Stimulated activated memory B cell treated with anti-CD40 and anti-IgM and Interleukin-4, amounts not matched to agents 10 μg/mL and 1 μg/mL and 100 μg/mL, for 72 hours (primary cell): ENCODE measurements at places on chromosomes 1 and 21.

GRCh38 chr1:240824238-240824637 is 212.3 kb upstream of the GREM2 start:
- no peaks in the 10 kb centered on the region for H3K36me3 ChIP-seq
- no peaks in the 10 kb centered on the region for H3K27me3 ChIP-seq
- no peaks in the 10 kb centered on the region for H3K4me1 ChIP-seq
- H3K4me3 ChIP-seq = no peak overlapping the region
- ATAC-seq = no peak
- no peak overlapping the region for H3K27ac ChIP-seq

- no peaks in the 10 kb centered on the region for H3K36me3 ChIP-seq
- H3K4me1 ChIP-seq = no peaks in the 10 kb centered on the region
- H3K4me3 ChIP-seq = no peak overlapping the region
- ATAC-seq = no peak
- peaks cover 9% of the 10 kb centered on the region for H3K27me3 ChIP-seq
- H3K27ac ChIP-seq = no peak overlapping the region
Observed at GRCh38 chr1:84771895-84772294, 81.6 kb upstream of the SSX2IP start.

DNA sequence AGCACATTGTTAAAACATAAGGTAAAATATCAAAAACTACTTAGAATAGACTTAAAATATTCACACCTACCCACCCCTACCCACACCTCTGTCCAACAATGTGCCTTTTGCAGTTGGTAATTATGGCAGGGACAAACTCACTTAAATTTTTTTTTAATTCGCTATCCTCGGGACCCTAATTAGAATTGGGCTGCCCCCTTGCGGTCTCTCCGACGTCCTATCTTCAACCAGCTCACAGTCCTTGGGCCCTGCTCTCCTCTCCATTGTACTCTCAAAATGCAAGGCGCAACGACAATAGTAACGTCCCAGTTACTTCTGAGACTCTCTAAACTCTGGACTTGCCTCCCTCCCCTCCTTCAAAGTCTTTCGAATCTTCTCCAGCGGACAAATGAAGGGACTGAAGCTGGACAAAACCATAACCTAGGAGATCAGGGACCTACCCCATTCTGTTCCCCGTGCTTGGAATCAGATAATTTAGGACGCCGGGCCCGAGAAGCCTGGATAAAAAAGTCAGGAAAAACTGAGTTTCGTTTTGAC is 1.1 kb upstream of the CIART start:
- peak overlapping the region; percentile 87 for H3K4me3 ChIP-seq
- peaks cover 9% of the 10 kb centered on the region for H3K36me3 ChIP-seq
- no peaks in the 10 kb centered on the region for H3K27me3 ChIP-seq
- H3K27ac ChIP-seq = peak overlapping the region; percentile 68
- peak; percentile 76 for ATAC-seq
- H3K4me1 ChIP-seq = peaks cover 22% of the 10 kb centered on the region

DNA sequence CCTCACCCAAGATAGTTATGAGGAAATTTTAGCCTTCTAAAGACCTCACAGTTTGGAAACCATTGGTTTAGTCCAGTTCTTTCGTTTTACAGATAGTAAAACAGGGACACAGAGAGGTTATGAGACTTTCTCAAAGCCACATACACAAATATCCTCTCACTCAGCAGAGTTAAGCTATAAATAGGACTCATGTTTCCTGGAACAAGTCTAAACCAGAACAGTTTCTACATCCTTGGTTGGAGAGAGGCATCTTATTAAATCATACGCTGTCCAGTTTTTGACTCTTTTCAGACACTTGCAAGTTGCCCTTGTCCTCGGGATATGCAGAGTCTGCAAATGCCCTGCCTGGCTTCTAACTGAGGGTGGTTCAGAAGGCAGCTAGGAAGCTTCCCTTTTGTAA is 462.1 kb upstream of the DEPDC1 start:
- ATAC-seq = no peak
- H3K27me3 ChIP-seq = no peaks in the 10 kb centered on the region
- H3K36me3 ChIP-seq = no peaks in the 10 kb centered on the region
- no peak overlapping the region for H3K27ac ChIP-seq

DNA sequence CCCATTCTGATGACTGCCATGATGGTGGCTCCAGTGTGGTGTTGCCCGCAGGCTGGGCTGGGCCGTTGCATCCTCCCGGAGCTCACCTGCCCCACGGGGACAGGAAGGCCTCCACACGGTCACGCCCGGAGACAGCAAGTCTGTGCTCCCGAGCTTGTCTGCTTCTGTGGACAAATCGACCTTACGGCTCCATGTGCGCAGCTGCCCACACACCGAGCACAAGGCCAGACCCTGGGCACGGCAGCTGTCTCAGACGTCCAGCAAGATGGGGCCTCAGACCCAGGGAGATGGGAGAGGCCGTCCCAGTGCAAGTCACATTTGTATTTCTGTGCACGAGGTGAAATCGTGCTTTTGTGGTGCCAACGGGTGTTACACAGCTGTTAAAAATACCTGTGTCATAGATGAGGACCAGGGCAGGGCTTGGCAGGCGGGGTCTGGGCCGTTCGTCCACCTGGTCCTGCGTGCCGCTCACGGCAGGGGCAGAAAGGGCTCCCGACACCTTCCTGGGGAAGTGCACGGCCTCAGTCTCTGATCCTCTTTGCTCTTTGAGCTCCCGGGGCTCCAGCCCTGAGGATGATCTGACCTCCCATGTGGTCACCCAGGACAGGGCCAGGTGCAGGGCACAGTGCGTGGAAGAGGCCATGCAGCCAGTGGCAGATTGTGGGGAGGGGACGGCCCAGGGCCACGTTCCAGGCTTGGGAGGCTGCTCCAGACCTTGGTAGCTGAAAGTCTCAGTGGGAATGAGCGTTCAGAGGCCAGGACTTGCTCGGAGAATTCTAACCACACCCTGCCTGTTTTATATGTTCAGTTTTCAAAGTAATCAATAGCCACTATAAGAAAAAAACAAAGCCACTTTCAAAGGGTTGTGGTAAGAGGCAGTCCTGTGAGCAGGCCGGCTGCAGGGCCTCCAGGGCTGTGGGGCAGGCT is 13.5 kb downstream of the COL6A1 start:
- H3K36me3 ChIP-seq = no peaks in the 10 kb centered on the region
- H3K4me1 ChIP-seq = no peaks in the 10 kb centered on the region
- no peak overlapping the region for H3K4me3 ChIP-seq
- H3K27ac ChIP-seq = no peak overlapping the region
- peaks cover 22% of the 10 kb centered on the region for H3K27me3 ChIP-seq
- no peak for ATAC-seq

GRCh38 chr1:53847980-53848379 is 9.9 kb upstream of the NDC1 start:
- ATAC-seq = no peak
- no peak overlapping the region for H3K4me3 ChIP-seq
- no peak overlapping the region for H3K27ac ChIP-seq
- peaks cover 34% of the 10 kb centered on the region for H3K36me3 ChIP-seq

GRCh38 chr21:14523234-14523633 is 22.9 kb downstream of the SAMSN1 start:
- peak overlapping the region; percentile 59 for H3K4me3 ChIP-seq
- peaks cover 41% of the 10 kb centered on the region for H3K36me3 ChIP-seq
- H3K4me1 ChIP-seq = peaks cover 63% of the 10 kb centered on the region
- no peaks in the 10 kb centered on the region for H3K27me3 ChIP-seq

- no peak for ATAC-seq
- H3K27ac ChIP-seq = peak overlapping the region; percentile 93
- H3K27me3 ChIP-seq = no peaks in the 10 kb centered on the region
Observed at GRCh38 chr1:206467915-206468314, 2.4 kb upstream of the IKBKE start.

DNA sequence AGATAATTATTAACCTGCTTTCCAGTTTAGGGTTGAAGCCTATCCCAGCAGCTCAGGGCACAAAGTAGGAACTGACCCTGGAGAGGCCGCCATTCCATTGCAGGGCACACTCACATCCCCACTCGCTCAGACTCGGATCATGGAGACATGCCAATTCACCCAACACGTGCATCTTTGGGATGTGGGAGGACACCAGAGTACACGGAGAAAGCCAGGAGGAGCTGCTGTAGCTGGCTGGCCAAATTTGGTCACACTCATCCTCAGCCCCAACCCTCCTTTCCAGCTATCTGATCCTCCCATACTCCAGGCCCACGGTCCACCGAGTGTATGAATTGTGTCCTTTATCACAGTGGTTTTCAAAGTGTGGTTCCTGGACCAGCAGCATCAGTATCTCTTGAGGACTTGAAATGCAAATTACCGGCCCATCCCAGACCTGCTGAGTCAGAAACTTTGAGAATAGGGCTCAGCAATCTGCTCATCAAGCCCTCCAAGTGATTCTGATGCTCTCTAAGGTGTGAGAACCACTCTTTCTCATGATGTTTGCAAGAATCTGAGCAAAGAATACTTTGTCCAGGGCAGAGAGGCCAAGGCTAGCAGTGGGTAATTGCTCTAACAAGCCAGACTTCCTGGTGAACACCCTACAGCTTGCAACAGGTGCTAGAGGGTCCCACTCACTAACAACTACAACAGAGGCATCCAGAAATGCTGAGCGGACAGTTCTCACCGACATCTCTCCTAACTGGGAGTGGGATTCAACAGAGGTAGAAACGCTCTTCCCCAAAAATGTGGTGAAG is 26.3 kb downstream of the IER5 start:
- H3K4me3 ChIP-seq = no peak overlapping the region
- peaks cover 38% of the 10 kb centered on the region for H3K4me1 ChIP-seq
- no peak for ATAC-seq
- no peaks in the 10 kb centered on the region for H3K27me3 ChIP-seq
- no peak overlapping the region for H3K27ac ChIP-seq

DNA sequence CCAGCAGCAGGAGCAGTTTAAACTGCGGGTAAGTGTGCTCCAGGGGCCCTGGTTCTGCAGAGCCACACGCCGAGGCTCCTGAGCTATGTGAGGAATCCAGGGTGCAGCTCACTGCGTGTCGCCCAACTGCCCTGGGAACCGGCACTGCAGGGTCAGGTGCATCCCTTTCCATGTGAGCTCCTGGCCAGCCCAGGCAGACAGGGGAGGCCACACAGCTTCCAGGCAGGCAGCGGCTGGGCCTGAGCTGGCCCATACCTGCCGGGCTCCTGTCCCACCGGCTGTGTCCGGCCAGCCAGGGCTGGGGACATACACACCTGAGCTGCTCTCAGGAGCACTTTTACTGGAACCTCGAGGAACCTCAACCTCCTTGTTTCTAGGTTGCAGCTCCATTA is 18.6 kb upstream of the COL18A1 start:
- no peak for ATAC-seq
- H3K4me1 ChIP-seq = no peaks in the 10 kb centered on the region
- H3K36me3 ChIP-seq = no peaks in the 10 kb centered on the region
- H3K27ac ChIP-seq = no peak overlapping the region
- peaks cover 55% of the 10 kb centered on the region for H3K27me3 ChIP-seq

DNA sequence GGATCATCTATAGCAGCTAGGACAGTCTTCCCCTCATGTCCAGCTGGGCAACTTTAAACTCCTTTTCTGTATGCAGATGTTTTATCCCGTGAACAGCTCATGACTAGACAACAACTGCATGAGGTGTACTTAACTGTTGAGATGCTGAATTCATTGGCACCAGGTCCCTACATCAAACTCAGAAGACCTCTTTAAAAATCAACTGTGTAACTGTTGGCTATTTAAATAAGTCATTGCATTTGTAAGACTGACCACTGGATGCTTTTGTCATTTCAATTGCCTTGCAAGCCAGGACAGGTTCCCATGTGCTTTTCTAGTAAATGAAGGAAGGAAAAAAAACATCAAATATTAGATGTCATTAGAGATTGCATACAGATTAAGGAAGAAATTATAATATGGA is 28.3 kb upstream of the GORAB start:
- no peaks in the 10 kb centered on the region for H3K4me1 ChIP-seq
- H3K36me3 ChIP-seq = no peaks in the 10 kb centered on the region
- H3K27me3 ChIP-seq = peaks cover 16% of the 10 kb centered on the region
- no peak for ATAC-seq

DNA sequence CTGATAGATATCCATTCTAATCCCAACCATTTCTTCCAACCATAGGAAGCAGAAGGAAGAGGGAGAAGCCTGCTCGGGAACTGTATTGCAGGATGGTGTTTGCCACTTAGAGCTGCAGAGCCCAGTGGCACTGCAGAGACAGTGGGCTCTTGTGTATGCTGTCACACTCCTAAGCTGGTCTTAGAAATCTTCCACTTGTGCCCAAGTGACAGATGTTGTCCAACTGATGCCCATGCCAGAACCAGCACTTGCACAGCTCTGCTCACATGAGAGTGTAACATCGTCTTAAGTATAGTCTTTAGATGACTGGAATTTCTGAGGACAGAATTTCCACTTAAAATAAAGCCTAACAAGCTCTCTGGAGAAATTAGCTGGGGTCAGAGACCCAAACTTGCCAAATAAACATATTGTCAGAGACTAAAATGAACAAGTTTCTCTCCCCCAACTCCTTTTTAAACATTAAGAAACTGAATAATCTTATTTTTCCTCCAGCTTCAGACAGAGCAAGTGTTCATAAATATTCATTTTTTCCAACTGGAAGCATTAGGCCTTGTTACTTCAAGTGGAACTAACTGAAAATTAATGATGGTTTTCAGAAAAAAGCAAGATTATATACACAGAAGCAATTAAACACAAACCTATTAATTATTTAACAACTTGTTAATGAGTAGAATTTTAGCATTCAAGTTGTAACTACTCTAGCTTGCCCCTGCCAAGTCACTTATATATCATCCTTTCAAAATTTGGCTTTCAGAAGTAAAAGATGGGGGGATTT is 577.3 kb downstream of the AJAP1 start:
- H3K36me3 ChIP-seq = no peaks in the 10 kb centered on the region
- peaks cover 20% of the 10 kb centered on the region for H3K27me3 ChIP-seq
- ATAC-seq = no peak
- no peak overlapping the region for H3K4me3 ChIP-seq
- no peaks in the 10 kb centered on the region for H3K4me1 ChIP-seq

DNA sequence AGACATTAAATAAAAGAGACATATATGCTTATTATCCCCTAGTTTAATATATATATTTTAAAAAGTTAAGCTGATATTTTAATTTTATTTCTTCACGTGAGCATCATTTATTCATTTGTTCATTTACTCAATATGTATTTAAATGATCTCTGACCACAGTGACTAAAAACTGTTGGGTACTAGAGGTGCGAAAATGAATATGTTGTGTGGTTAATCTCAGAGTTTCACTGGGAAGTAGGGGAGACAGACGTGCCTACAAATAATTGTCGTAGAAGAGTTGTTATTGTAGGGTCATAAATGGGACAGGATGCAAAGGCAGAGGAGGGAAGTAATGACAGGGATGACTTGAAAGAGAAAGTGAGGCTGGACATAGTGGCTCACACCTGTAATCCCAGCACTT is 213.0 kb upstream of the CACYBP start:
- no peaks in the 10 kb centered on the region for H3K27me3 ChIP-seq
- peak overlapping the region; percentile 20 for H3K27ac ChIP-seq
- H3K4me3 ChIP-seq = no peak overlapping the region
- H3K36me3 ChIP-seq = peaks cover 7% of the 10 kb centered on the region
- H3K4me1 ChIP-seq = peaks cover 22% of the 10 kb centered on the region

DNA sequence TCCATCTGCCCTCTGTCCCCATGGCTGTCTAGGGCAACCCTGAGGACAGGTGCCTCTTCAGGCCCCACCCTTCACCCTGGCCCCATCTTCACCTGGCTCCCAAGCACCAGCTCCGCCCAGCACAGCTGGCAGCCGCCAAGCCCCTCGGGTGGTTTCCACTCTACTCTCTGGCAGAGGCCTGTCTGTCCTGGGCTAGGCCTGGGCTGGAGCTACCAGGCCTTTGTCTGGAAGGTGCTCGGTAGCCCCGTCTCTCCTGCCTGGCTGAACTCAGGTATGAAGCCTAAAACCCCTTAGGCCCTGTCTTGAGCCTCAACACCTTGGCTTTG is 17.4 kb downstream of the SDC3 start:
- H3K27me3 ChIP-seq = peaks cover 96% of the 10 kb centered on the region
- peaks cover 25% of the 10 kb centered on the region for H3K4me1 ChIP-seq
- no peak overlapping the region for H3K27ac ChIP-seq
- H3K36me3 ChIP-seq = no peaks in the 10 kb centered on the region
- no peak for ATAC-seq
- H3K4me3 ChIP-seq = no peak overlapping the region
